ENCODE measurements at places on chromosomes 11 and 22.
A peak's percentile ranks its signal among the peaks of the same experiment; 100 is the strongest.

DNA sequence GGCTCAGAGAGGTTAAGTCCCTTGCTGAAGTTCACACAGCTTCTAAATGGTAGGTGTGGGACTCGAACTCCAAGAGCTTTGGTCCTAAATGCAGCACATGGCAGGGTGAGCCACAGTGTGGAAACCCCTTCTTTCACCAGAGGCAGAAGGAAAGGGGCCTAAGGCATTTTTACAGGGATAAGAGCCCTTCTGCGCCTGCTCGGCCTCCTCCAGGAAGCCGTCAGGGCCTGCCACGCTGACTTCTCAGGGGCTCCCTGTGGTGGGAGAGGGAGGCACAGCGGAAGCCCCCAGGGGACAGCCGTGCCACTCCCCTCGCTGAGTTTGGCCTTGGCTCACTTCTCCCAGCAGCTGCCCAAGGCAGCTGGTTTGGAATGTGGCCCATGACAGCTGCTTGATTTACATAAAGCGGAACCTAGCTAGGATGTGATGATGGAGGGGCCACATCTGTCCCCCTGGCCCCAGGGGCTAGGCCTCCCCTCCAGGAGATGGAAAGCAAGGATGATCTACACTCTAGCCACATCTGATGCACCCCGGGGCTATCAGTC, 35.4 kb downstream of the CD82 start:
- no peak for DNase-seq

- no peak for DNase-seq
Observed at GRCh38 chr11:27354359-27354965, 8.6 kb downstream of the CCDC34 start.

GRCh38 chr11:117828611-117829368, 4.2 kb upstream of the FXYD2 start:
- DNase-seq, result peak; percentile 64

DNA sequence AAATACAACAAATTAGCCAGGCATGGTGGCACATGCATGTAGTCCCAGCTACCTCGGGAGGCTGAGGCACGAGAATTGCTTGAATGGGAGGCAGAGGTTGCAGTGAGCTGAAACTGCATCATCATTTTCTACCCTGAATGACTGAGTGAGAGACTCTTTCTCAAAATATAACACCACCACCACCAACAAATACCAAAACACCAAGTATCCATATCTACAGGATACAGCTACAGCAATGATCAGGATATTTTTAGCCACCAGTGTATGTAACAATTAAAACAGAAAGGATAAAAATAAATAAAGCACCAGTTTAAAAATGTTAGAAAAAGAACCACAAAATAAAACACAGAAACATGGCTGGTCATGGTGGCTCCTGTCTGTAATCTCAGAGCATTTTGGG, 13.2 kb downstream of the A4GALT start:
- no peak for DNase-seq

GRCh38 chr11:130139401-130139800, 20.2 kb upstream of the ST14 start:
- DNase-seq, result no peak
